ENCODE measurements at places on chromosomes 7 and 10.

- DNase-seq: no peak
Observed at GRCh38 chr10:48461623-48462481, 143.0 kb downstream of the ARHGAP22 start.

DNA sequence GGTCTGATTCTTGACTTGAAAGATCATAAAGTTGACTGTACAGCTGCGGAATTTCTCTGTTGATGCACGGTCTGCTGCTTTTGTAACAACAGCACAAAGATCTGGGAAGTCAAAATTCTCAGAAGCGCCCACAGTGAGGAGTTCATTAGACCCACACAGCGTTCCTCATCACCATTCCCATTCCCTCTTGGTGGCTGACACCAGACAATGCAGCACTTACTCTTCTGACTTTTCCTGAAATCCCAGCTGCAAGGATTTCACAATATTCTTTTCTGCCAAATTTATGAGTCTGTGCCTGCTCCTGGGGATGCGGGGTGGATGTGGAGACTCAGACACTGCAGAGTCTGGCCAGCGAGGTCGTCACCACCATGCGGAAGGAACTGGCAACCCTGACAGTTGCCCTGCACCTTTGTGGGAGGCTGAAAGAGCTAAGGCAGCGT is 233.9 kb downstream of the FANK1 start:
- DNase-seq: no peak

DNA sequence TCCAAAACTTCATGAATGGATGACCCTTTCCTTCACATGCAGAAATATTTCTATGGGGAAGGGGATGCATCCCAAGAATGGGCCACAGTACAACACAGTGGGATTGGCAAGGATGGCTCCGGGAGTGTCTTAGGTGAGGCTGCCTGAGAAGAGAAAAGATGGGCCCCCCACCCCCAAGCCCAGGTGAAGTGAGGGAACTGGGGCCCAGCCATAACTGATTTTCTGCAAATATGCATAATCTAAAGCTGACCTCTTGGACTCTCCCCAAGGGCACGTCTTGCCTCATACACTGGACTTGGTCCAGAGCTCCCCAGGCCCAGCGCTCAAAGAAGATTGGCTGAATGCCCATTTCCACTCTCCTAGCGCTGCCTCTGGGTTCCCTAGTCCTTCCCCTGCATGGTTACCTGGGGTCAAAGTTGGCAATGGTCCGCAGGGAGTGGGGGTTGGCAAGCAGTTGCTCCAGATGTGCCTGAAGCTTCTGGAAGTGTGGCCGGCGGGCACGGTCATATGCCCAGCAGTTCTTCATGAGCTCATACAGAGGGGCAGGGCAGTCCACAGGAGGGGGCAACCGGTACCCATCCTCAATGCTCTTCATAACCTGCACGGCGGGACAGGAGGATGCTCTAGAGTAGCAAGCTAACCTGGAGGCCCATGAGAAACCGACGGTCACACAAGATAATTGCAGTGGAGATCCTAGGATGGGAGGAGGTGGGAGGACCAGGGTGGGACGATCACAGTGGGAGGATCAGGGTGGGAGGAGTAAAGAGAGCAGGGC is 12.3 kb downstream of the ZYX start:
- DNase-seq: no peak

- no peak for DNase-seq
Observed at GRCh38 chr10:68301790-68302502, 29.9 kb upstream of the HNRNPH3 start.

DNA sequence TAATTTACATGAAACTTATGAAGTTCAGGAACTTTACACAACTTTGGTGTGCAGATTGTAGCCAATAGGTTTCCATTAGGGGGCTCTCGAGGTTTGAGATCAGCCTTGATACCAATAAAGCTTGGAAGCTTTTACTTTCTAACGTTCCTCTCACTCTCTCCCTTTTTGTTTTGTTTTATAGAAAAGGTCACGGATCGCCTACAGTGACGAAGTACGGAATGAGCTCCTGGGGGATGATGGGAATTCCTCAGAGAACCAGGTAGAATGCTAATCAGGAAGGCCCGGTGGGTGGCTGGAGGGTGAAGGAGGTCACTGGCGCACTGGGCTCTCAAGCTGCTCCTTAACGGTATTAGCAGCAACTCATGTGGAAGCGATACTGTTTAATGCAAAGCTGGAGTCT is 79.9 kb downstream of the VTI1A start:
- DNase-seq: no peak

DNA sequence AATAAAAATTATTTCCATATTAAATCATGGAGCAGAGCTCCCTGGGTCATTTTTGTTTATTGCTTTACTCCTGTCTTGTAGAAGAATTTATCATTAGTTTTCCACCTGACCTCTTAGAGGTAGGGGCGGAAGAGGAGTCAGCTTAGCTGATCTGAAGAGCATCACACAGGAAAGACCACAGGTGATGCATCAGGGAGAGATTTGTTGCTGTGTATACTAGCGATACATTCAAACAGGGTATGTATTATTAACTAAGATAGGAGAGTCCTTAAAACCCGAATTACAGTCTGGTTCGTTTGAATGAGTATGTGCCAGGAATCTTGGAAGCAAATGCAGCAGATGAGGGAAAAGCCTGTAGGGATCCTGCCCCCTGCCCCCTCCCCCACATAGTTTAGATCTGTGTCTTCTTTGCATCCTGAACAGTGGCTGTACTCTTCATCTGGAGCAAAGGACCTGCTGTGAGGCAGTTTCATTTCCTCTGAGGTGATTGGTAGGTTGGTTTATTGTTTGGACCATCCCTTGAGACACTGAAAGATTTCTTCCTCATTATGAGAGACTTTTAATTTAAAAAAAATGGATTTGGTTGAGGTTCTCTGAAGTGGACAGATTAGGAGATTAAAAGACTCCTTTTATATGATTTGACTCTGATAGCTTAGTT is 177.0 kb downstream of the SND1 start:
- DNase-seq: no peak
